AG09319 (cell line): ENCODE measurements at places on chromosomes 5 and 9.

- DNase-seq: no peak
These were observed 270.2 kb upstream of the KLF4 start for GRCh38 chr9:107759823-107760166.

DNA sequence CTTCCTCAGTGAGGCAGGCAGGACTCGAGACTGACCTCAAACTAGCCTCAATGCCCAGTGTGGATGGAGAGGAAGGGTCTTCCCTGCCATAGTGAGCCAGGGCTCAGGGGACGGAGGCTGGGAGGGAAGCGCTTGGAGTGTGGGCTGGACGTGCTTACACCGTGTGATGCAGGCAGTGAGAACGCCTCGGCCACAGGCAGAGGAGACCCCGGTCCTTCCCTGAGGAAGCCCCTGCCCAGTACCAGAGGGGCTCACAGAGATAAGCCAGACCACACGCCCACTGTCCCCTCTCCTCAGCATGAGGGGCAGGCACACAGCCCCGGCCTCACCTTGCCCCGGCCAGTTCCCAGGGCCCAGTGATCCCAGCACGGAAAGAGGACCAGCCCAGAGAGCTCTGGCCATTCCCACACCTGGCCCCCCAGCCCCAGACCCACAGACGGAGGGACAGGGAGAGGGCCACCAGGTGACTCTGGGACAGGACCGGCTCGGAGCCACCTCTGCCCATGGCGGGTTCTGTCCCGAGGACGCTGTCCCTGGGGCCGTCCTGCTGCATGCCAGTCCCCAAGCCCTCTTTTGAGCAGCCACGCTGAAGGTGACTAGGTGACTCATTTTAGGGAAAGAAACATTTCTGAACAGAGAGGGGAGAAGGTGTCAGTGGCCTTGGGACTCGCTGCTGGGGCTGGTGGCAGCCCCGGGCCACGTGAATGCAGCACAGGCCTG, 6.0 kb upstream of the NSMF start:
- DNase-seq: no peak

DNA sequence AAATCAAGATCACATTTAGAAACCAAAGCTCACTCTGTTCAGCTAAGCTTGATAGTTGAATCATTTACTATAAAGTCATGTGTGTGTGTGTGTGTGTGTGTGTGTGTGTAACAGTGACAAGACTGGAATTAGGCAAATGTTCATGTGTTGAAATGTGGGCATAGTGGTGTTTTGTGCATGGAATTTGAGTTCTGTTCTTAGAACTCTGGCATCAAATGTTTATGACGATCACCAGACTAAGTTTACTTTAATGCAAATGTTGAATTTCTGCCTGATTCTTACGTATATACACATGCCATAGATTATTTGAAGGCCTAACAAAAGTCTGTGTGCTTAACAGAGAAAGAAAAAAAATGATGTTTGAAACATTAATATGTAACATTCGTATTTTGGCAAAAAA, 72.8 kb upstream of the COL5A1 start:
- DNase-seq: no peak

- peak; percentile 51 for DNase-seq
These were observed 146.2 kb upstream of the RASA1 start for GRCh38 chr5:87121304-87122150.

GRCh38 chr9:96874201-96874785, 20.0 kb upstream of the ZNF782 start:
- DNase-seq: no peak

DNA sequence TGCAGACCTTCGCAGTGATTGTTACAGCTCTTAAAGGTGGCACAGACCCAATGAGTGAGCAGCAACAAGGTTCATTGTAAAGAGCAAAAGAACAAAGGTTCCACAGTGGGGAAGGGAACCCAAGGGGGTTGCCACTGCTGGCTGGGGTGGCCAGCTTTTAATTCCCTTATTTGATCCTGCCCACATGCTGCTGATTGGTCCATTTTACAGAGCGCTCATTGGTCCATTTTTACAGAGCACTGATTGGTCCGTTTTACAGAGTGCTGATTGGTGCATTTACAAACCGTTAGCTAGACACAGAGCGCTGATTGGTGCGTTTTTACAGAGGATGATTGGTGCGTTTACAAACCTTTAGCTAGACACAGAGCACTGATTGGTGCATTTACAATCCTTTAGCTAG, 360.6 kb upstream of the DAB2 start:
- no peak for DNase-seq

GRCh38 chr5:139985290-139985689, 57.8 kb downstream of the NRG2 start:
- DNase-seq: no peak

DNA sequence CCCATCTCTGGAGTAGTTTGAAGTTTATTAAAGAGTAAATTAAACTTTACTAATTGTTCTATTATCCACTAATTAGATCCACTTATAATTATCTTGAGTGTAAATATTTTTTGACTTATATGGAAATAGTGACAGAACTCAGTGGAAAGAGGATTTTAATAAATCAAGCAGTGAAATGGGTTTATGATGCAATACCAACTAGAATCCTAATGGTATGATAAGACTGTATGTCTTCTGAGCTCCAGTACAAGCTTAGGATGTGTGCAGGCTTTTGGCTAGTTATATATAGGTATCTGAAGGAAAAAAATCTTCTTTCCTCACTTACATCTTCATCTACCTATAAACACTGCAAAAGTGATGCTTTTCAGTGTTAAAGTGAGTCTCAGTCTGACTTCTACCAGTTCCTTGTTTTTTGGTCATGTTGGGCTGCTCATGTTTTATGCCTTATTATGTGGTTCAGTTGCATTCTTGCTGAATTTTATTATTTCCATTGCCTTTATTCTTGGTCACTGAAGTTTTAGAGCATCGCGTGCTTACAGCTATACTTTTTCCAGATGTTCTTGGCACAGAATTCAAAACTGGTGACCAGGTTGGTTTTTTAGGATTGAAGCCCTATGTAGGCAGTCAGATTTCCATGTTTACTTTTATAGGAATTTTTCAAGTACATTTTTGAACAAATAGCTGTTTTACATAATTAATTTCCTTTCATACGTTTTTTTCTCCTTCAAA, 30.5 kb downstream of the XRCC4 start:
- no peak for DNase-seq

- DNase-seq: peak; percentile 67
These were observed 20.1 kb downstream of the SREK1 start for GRCh38 chr5:66164044-66164790.

GRCh38 chr9:134551644-134552348, 89.8 kb upstream of the COL5A1 start:
- DNase-seq: peak; percentile 58

GRCh38 chr5:95059636-95060035, 225.3 kb downstream of the MCTP1 start:
- DNase-seq: no peak

- DNase-seq: no peak
These were observed 180.6 kb downstream of the PDE4D start for GRCh38 chr5:59712836-59713497.

DNA sequence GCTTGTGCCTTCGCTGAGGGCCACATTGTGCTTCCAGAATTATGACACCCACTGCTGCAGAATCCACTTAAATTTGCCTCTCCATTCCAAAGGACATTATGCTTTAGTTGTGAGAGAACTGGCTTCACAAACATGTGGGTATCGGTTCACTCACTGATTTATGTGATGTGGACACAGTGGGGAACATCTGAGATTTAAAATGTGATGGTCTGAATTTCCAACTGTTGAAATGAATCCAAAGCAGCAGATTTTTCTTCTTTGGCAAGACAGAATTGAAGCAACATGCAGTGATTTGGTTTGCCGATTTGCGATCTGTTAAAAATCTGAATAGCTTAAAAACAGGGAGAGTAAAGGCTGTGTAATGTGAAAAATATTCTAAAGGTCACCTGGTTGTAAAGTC, 20.3 kb downstream of the PCSK5 start:
- no peak for DNase-seq

GRCh38 chr5:151862811-151863472, 61.7 kb downstream of the GLRA1 start:
- DNase-seq: no peak
